ENCODE measurements at places on chromosomes 5 and 9. TPM values are rescaled to one million over a fixed set of nuclear protein-coding genes. Genes with fewer than 3 reads are reported as not detected.

GRCh38 chr5:139701056-139701741, 53.0 kb downstream of the CXXC5 start:
- DNase-seq, result peak; percentile 89

GRCh38 chr5:483434-484140, 40.6 kb downstream of the EXOC3 start:
- no peak for DNase-seq

DNA sequence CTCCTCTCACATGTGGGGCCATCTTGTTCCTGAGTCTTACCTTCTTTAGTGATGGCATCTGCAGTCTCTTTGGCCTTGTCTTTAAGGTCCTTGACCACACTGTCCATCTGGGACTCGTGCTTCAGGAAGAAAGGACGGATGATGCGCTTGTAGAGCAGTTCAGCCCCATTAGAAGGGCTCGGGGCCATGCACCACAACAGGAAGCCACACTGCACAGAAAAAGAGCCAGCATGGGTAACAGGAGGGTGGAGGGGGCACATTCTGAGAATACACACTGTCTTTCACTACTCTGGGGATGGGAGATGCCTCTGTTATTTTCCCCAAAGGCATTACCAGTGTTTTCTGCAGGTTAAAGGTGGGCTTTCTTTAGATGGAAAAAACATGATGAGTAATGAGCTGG, 25.9 kb downstream of the SRP19 start:
- DNase-seq, result no peak

GRCh38 chr5:74063346-74063745, 437.4 kb downstream of the ARHGEF28 start:
- DNase-seq, result no peak

GRCh38 chr5:127839072-127839471, 135.9 kb downstream of the CCDC192 start:
- no peak for DNase-seq

GRCh38 chr9:97398999-97399758, 12.7 kb upstream of the TDRD7 start:
- DNase-seq, result peak; percentile 85

GRCh38 chr9:5186416-5187169, 1.2 kb upstream of the INSL6 start:
- peak; percentile 83 for DNase-seq

- DNase-seq, result peak; percentile 37
Measured at GRCh38 chr9:135000647-135001245, 83.0 kb upstream of the FCN1 start.

DNA sequence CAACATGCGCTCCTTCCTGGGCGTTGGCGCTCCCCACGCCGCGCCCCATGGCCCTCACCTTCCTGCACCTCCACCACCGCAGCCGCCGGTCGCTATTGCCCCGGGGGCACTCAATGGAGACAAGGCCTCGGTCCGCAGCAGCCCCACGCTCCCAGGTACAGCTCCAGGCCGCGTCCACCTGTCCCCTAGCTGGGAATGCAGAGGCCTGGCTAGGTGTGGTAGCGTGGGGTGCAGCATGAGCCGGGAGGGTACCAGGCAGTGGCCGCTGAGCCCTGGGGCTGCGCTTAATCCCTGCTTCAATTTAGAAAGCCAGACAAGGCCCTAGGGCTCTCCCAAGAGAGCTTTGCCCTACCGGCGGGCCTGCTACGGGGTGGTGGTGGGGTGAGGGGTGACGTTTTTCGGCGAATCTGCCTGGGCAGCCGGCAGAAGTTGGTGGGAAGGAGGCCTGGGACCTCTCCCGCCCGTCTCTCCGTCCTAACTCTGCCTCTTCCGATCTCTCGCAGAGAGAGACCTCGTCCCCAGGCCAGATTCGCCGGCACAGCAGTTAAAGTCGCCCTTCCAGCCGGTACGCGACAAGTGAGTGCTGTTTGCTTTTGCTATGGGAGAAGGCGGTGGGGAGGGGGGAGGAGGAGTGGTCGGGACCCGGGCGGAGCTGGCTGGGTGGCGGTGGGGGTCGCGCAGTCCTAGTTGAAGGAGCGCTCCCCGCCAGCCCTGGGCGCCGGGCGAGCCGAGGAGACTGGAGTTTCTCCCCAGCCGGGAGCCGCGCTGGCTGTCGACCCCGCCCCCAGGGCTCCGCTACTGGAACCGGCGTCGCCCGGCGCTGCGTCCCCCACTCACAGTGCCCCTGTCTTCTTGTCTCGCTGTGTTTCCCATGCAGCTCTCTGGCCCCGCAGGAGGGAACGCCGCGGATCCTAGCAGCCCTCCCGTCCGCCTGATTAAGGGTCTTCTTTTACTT, 4.8 kb downstream of the IRX1 start:
- peak; percentile 81 for DNase-seq

GRCh38 chr5:149172261-149172660, 31.0 kb downstream of the ABLIM3 start:
- DNase-seq, result no peak

DNA sequence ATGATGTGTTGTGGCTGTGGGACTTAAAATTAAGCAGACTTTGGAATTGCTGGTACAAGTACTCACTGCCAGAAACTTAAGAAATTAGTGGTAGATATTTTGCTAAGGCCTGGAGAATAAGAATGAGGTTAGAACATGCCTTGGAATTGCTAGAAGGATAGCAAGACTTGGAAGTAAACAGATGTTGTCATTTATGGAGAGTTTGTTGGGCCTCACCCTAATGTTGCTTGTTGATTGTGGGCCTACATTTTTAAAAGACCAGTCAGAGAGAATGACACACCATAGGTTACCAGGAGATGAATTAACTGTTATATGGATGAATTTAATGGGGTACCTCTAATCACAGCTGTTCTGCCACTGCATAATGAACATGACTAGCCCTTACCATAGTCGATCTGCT, 120.1 kb upstream of the GAS1 start:
- DNase-seq, result no peak

- DNase-seq, result no peak
Measured at GRCh38 chr5:164306662-164307061, 801.2 kb downstream of the MAT2B start.

DNA sequence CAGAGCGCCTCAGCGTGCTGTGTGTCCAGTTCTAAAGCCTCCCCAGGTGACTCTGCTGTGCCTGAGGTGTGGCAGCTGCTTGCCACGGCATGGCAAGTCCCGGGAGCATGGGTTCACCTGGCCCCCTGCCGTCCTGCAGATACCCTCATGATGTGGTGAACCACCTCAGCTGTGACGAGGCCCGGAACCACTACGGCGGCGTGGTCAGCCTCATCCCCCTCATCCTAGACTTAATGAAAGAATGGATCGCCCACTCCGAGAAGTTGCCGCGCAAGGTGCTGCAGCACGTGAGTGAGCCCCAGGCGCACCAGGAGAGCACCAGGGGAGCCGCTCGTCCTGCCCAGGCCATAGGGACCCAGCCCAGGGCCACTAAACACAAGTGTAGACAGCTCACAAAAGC, 9.5 kb downstream of the SPACA9 start:
- no peak for DNase-seq

DNA sequence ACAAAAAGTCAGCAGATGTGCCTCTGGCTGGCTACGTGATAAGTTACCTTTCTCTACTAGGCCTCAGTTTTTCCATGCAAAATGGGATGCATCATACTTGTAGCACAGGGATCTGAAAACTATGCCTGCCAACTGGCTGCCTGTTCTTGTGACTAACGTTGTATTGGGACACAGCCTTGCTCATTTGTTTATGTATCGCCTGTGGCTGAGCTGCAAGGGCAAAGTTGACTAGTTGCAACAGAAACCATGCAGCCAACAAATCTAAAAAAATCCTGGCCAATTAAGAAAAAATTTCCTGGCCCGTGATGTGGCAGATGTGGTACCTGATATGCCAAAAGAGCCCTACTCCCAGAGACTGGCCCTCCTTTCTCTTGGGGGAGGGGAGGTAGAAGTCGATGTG, 131.3 kb downstream of the SEC61B start:
- DNase-seq, result no peak

Gene PRKACG
- not detected for total RNA-seq

Gene CDC20B
- total RNA-seq, result not detected

Gene SHC3
- total RNA-seq, result 2.5 TPM

Gene STXBP1
- total RNA-seq, result 76.4 TPM

Gene OTP
- total RNA-seq, result not detected
